Upper lobe of left lung (tissue), 6 donors: ENCODE measurements at places on chromosomes 11 and 22.
A peak's percentile ranks its signal among the peaks of the same experiment; 100 is the strongest.

DNA sequence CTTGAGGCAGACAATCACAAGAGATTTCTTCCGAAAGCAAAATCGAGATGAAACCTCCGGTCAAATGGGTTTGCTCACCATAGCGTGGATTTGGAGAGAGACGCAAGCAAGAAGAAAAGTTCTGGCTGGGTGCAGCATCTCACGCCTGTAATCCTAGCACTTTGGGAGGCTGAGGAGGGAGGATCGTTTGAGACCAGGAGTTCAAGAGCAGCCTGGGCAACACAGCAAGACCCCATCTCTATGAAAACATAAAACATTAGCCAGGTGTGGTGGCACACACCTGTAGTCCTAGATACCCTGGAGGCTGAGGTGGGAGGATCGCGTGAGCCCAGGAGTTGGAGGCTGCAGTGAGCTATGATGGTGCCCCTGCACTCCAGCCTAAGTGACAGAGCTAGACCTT, 24.4 kb downstream of the MN1 start:
- DNase-seq: no peak

DNA sequence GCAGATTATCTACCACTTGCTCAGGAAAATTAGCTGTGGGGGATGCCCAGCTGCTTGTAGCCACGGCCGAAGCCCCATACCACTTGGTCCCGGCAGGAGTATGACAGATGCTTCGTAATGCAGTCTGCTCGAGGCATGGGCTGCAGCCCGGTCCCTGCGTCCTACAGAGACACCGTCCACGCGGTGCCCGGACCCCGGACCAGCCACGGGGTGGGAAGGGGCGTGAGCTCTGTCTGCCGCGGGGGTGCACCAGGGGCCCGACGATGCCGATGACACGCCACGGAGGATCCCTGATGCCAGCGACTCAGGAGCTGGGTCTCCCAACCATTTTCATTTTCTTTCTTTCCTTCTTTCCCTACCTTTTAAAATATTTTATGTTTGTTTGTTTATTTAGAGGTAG, 30.0 kb downstream of the SLC25A17 start:
- DNase-seq: peak; percentile 70

DNA sequence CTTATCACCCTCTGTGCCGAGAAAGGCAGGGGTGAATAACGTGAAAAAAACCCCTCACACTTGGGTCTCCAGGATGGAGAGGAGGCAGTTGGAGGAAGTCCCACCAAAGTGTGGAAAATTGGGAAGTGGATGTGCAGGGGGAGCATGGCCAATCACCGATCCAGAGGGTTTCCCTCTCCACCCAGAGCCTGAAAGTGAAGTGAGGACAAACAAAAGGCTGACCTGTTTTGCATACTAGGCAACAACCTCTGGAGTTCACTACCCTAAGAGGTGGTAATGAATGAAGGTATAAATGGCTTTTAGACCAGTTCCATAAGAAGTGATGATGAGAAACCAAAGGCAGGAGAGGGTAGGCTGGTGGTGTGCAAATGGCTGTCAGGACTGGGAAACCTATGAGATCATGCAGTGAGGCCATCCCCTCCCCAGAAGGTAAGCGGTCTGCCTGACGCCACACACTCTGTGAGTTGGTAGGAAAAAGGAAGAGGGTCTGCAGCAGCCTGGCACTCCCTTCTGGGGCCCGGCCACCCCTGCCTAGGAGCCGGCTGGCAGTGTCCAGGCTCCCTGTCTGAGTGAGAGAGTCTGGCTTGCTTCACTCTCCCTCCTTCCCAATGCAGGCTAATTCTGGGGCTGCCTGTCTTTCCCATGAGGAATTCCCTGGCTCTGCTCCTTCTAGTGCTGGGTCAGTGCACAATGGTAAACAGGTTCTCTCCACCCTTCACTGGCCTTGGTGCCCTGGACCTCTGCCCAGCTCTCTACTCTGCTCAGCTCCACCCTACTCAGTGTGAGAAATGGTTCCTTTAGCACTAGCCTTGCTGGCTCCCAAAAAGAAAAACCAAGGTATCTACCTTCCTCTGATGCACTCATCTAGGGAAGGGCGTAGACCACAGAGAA, 15.6 kb downstream of the TBC1D10A start:
- no peak for DNase-seq

DNA sequence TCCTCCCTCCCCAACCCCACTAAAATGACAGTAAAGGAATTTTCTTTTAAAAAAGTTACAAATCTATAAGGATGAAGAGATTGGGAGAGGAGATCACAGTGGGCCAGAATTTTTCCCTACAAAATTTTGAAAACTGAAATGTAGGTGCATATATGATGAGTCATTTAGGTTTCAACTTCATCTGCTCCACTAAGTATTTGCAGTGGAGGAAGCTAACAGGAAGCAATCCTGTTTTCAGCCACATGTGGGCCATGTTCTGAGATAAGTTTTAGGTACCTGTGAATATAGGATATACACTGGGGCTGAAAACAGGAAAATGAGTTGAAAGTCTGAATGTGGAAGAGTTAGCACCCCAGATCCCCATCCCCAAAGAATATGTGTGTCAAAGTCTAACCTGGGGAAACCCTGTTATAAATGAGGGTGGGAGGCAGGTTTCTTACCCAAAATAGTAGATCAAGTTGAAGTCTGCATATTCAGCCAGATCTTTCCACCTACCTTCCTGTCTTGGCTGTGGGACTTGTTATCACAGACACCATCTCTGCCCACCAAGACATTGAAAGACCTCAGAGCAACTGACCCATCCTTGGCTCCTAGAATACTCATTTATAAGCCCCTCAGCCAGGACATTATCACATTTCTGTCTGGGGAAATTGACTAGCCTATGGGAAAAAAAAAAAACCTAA, 87.3 kb downstream of the PACS1 start:
- no peak for DNase-seq

- no peak for DNase-seq
Observed at GRCh38 chr11:27388869-27389268, 25.9 kb upstream of the CCDC34 start.

DNA sequence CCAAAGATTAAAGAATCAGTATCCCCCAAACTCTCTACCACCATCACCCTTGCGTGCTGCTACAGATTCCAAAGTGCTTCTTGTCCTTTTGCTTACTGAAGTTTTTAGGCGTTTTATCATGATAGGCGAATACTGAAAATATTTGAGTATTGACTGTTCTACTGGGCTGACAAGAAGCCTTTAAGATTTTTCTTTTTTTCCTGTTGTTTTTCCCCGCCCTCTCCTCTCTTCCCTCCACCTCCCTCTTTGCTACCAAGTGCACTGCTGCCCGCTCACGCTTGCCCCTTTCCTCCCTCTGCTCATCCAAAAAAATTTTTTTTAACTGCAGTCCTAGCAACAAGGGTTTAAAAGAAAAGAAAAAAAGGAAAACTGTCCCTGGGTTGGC, 679 bp downstream of the SPCS2 start:
- no peak for DNase-seq
